ENCODE measurements at places on chromosomes 5 and 9.

DNA sequence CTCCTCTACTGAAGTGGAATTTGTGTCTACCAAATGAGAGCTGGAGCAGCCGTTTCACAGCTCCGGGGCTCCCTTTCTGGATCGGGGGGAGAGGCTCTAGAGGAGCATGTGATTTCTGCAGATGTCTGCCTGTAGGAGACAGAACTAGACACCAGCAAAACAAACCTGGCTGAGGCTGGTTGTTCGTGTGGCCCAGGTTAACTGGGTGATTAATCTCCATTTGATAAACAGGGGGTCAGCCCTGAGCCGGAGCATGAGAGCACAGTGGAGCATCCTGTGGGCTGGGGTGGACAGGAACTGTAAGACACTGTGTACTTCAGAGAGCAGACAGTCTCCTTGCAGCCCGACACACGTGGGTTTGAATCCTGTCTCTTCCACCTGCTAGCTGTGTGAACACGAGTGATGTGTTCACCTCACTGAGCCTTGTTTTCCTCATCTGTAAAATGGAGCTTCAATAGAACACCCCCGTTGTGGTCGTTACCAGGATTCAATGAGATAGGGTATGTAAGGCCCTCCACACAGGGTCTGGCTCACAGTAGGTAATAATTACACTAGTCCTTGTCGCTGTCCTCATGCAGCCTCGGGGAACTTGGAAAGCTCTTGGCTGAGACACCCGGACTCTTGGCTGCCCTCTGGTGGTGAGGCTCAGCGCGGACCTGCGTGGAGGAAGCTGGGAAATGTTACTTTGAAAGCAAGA, 12.9 kb downstream of the CXCL14 start:
- DNase-seq = peak; percentile 84

- DNase-seq = no peak
Measured at GRCh38 chr5:10461904-10462555, 20.4 kb downstream of the ROPN1L start.

GRCh38 chr5:92678640-92679039, 902.4 kb downstream of the NR2F1-AS1 start:
- no peak for DNase-seq

DNA sequence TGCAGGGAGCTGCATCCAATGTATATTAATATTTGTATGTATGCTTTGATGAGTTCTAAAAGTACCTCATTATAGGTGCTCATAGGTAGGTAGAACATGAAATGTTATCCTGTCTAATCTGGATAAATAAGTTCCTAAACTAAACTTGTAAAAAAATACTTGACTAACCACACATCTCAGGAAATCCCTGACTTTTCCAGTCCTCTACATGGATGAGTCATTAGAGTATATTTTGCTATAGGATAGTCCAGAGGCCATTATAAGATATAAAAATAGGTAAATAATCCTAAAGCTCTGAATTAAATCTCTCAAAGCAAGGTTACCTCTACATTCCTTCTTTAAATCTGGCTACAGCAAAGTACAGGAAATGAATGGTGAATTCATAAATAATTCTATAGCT, 404.3 kb downstream of the RAB3C start:
- no peak for DNase-seq

DNA sequence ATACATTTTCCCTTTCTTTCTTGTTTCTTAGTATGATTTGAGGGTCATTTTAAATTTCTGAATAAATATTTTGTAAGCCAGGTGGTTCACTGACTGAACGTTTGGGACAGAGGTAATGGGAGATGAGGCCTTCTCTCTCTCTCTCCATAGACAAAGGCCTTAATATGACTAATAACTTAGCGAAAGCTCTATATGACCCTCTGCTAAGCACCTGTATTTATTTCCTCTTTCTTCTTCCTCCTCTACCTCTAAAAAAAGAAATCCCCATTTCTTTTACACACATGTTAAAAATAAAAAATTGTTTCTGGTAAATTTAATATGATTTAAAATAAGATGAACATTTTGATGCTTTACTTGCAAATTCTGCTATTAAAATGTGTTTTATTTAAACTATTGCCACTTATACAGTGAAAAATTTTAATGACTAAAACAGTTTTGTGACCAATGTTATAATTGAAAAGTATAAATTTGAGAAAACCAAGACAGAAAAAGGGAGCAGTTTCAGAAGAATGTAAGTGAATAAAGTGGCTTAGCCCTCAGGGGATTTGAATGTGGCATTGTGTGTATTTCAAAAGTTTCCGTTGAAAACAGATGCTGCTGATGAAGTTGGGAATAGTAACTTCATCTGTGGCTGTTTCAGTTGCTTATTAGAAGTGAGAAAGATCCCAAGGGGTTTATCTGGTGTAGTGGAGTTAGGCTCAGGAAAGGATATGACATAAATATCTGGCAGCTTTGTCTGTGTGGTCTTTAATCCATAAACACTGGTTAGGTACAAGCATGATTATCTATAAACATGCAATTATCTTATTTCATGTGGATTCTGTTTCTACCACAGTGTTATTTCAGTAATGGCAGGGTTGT, 128.6 kb upstream of the GRHPR start:
- DNase-seq = peak; percentile 44

DNA sequence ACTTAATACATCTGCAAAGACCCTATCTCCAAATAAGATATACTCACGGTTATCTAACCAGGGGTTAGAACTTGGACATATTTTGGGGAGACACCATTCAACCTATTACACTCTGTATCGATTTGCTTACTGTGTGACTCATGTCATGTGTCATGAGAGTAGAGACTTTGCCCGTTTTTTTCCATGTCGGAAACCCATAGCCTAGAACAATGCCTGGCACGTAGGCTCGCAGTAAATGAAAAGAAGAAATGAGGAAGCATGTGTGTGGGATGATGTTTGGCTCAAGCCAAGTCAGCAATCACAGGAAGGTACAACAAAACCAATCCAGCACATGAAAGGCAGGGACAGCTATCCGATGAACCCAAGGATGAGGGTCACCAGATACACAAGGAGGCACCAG, 94.6 kb upstream of the DNAH5 start:
- DNase-seq = no peak

DNA sequence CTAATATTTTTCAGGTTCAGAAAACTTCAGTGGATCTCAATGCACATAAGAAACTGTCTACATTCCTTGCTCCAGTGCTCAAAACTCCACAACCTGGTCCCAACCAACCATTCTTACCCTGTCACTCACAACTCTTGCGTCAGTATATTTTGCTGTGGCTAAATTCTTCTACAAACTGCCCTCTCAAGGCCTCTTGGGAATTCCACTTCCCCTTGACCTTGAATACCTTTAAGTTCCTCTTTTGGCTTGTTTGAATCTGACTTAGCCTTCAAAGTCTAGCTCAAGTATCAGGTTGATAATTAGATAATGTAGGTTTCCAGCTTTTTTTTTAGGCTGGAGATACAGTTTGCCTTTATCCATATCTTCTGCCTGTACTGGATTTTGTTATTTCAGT, 128.3 kb downstream of the SLF1 start:
- DNase-seq = peak; percentile 33

DNA sequence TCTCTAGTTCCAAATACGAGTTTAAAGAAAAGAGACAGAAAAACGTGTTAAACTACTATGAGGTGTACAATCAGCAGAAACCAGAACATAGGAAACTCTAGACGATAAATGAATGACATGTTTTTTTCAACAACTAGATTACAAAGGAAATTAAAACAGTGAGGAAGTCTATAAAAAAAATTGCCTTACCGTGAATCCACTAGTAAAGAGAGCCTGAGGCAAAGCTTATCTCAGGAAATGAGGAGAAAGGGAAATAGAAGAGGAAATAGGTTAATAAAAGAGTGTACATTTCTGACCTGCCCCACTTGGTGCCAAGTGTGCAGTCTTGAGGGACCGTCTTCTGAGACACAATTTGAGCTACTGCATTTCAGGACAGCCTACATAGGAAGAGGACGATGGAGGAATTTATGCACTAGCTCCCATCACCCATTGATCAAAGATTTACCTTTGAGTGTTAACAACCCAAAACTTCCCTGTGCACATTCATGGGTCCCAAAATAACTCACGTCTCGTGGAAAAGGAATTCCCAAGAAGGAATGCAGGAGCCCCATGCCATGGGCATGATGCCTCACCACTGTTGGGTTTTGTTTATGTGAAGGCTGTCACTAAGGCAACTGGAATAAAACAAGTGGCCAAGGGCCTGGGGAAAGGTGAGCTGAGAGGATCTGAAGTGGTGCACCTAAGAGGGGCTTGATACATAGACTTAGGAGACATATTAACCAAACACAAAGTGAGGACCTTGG, 53.6 kb upstream of the SLC1A3 start:
- DNase-seq = no peak

DNA sequence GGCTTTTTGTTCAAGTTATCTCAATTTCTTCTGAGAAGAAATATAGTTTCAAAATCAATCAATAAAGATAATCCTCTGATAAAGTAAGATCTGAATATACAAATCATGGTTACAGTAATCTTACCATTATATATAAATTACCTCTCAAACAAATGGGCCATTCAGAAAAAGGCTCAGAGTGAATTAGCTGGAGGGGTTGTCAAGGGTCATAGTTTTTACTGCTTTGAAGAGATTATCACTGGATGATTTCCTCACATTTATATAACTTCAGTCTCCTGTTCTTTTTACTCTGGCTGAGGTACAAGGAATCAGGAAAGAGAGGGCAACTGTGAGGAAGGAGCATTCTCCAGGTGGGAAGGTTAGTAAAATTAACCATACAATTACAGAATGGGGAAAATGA, 148.6 kb upstream of the ELL2 start:
- DNase-seq = no peak

- DNase-seq = peak; percentile 46
Measured at GRCh38 chr9:136311051-136312008, 7.4 kb upstream of the CCDC187 start.

DNA sequence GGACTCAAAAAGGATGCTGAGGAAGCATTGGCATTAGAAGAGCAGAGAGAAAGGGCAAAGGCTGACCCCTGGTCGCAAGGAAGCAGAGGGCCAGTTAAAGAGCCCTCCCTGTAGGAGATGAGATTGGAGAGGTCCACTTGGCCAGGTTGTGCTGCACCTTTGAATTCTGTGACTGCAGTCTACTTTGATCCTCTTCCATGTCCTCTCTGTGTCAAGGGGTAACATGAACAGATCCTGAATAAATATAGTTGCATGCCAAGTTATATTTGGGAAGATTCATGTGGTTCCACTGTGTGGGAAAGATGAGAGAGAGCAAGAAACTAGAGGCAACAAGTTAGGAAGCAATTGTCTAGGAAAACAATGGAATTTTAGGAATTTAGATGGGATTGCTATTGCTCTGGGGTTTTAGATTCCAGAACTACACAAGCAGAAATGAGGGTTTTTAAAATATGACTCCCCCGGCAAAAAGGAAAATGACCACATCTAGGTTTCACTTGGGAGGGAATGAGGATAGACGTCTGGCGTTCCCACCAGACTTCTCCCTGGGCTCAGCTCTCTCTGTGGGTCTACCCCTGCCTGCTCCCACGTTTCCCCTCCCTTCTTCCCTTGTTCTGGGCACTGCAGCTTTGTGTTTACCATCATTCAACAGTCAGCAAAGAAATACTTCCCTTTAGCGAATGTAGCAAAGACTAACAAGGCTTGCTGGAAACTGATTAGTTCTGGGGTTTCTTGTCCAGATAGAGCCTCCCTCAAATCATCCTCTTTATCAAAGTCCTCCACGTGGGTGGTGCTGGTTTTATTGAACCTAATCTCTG, 63.6 kb downstream of the SNX18 start:
- peak; percentile 69 for DNase-seq

GRCh38 chr9:115398313-115398650, 280.3 kb upstream of the TNC start:
- DNase-seq = no peak

- DNase-seq = no peak
Measured at GRCh38 chr9:113950195-113951031, 74.3 kb downstream of the ZNF618 start.

GRCh38 chr5:160556846-160557245, 135.2 kb downstream of the PTTG1 start:
- DNase-seq = no peak

DNA sequence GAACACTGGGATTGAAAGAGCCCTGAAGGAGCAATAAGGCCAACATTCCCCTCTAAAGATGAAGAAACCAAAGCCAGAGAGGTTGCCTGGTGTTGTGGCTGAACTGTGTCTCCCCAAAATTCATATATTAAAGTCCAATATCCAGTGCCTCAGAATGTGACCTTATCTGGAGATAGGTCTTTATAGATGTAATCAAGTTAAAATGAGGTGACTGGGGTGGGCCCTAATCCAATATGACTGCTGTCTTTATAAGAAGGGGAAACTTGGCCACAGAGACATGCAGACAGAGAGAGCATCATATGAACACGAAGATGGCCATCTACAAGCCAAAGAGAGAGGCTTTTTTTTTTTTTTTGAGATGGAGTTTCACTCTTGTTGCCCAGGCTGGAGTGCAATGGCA, 66.9 kb upstream of the PLPP1 start:
- no peak for DNase-seq

- peak; percentile 69 for DNase-seq
Measured at GRCh38 chr5:130871346-130872086, 293.5 kb downstream of the HINT1 start.

DNA sequence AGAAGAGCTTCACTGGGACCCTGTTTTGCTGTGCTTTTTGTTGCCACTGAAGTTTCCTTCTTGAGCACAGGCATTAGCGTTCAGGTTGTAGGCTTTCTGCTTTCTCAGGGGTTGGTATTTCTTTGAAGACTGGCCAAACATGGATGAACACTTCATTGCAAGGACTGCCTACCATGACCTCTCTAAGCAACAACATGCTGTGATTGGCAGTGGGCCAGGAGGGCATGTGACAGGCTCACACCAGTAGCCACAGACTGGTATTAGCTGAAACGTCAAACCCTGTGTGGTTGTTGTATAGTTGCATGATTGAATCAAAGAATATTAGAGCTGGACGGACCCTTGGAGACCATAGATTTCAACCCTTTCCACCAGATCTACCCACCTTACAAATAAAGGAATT, 20.0 kb upstream of the MLANA start:
- peak; percentile 75 for DNase-seq

DNA sequence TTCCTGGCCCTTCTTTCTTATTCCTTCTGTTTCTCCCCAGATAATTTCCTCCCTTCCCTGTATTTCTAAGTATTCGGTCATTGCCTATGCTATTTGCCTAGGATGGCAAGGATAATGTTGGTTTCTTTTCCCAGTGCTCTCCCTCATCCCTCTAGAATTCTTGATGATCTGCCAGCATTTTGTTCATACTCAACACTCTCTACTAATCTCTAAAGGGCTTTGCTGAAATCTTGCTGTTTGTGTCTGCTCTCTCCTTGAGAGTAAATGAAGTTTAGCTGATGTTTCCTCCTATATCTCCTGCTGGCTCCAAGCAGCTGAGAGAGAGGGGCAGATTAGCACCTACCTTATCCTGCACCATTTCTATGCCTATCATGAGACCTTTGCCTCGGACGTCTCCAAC, 38.1 kb downstream of the AGXT2 start:
- no peak for DNase-seq

GRCh38 chr5:116271446-116272025, 186.7 kb downstream of the COMMD10 start:
- DNase-seq = no peak

GRCh38 chr5:90944116-90944515, 385.5 kb downstream of the ADGRV1 start:
- no peak for DNase-seq

Measured in hematopoietic multipotent progenitor cell treated with erythropoietin and hydrocortisone succinate and interleukin-3 and kit ligand, for 6 days (in vitro differentiated cells).